Left renal pelvis (tissue), 4 donors: ENCODE measurements at places on chromosomes 3 and 15.

DNA sequence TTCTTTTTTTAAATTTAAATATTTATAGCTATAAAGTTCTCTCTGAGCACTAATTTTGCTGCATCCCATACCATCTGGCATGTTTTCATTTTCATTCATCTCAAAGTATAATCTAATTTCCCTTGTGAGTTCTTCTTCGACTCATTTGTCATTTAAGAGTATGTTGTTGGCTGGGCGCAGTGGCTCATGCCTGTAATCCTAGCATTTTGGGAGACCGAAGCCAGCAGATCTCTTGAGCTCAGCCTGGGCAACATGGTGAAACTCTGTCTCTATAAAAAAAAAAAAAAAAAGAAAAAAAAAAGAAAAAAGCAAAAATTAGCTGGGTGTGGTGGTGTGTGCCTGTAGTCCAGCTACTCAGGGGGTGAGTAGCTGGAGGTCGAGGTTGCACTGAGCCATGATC lies 34.8 kb downstream of the MAP1A start:
- no peak for DNase-seq

- DNase-seq, result no peak
Observed at GRCh38 chr3:71589132-71589531, 5.6 kb upstream of the FOXP1 start.

DNA sequence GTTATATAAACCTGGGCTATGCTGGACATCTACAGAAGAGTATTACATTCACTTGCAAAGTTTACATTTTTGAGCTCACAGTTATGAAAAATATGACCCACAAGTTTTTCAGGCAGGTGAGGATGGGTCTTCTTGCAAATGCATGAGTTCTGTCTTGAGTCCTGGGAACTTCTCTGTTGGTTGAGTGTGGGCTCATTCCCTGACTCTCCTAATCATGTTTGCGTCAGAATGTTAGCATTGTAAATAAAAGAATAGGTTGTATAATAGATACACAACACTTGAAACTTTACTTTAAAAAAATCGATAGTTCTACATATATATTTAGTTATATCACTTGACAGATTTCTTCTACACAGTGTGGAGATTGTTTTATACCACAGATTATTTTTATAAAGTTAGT lies 7.2 kb upstream of the EXOG start:
- no peak for DNase-seq

DNA sequence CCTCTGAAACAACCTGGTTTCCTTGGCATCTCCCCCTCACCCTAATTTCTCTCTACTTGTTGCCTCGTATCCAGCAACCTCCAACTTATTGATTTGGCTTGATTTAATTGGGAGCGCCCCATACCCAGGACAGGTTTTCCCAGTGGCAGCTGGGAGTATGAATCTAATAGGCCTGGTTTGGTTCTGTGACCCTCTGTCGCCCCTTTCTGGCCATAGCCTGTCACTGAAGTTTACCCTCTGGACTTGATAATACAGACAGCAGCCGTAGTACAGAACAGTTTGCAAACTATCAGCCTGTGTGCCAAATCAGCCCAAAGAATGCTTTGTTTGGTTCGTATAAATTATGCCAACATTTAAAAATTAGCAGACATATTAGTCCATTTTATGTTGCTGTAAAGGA lies 525.1 kb upstream of the GOLIM4 start:
- DNase-seq, result no peak

- DNase-seq, result no peak
Observed at GRCh38 chr3:156820692-156821080, 5.5 kb upstream of the LEKR1 start.

- DNase-seq, result no peak
Observed at GRCh38 chr3:9730657-9731205, 804 bp upstream of the BRPF1 start.

DNA sequence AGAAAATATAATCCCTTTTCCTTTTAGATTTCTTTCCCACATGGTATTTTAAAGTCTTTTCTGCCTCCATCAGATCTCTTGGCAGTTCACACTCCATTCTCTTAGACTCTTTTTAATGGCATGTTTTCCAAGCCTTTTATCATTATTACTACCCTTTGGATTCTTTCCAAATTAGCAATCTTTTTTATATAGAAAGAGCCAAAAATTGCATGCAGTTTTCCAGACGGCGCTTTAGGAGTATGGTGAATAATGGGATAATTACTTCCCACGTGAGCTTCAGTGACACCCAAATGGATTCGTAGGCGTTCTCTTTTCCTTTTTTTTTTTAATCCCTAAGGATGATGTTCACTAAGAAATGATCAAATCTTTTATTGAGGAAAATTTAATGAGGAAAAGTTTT lies 354.8 kb upstream of the DNAJC19 start:
- DNase-seq, result no peak

DNA sequence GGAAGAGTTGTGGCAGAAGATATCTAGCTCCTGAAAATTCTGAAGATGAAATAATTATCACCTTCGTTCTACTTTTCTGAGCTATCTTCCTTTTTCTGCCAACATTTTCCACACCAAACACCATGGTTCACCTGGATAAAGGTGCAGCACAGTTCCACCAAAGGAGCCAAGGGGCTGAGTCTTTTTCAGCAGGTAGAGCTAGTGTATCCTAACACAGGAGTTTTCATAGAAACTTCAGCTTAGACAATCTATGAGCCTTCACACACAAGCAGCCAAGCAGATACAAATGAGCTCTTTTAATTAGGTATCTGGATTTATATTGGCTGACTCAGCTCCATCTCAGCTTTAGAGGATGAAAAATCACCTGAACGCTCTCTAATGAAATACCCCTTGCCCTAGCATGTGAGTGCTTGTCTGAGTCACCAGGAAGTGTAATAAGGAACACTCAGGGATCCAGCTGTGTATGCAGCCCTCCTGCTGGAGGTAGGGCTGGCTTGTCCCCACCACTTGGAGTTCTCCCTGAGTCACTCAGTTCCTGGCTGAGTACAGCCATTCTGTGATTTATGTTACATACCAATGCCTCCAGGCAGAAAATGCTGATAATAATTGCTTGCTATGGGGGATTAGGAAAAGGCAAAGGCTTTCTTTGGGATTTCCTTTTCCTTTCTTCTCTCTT lies 385.7 kb downstream of the LSAMP start:
- no peak for DNase-seq

DNA sequence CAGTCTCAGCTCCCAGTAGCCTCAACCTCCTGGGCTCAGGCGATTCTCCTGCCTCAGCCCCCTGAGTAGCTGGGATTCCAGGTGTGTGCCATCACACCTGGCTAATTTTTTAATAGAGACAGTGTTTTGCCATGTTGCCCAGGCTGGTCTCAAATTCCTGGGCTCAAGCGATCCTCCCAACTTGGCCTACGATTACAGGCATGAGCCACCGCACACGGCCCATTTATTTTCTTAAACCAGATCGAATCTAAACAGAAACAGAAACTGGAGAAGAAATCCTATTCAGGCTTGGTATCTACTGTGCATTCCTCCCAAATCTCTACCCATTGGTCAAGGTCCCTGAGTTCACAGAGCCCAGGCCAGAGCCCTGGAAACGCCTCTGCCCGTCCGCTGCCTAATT lies 74.2 kb downstream of the PGPEP1L start:
- DNase-seq, result no peak

DNA sequence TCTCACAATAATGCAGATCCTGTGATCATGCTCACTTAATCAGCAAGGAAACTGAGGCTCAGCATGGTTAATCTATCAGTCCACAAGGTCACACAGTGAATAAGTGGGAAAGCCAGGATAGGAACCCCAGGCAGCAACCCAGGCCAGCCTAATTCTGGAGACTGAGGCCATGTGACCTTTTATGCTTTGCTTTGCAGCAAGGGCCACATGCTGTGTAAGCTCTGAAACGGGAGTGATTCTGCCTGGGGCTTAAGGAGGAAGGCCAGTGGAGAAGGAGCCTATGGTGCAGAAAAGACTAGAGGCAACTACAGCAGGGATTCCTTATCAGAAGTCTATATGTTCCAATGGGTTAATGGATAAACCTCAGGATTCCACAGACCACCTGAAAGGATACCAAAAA lies 157.6 kb upstream of the PPP2R3A start:
- DNase-seq, result no peak

GRCh38 chr15:25684521-25685431 lies 178.4 kb downstream of the ATP10A start:
- DNase-seq, result no peak

- DNase-seq, result no peak
Observed at GRCh38 chr3:110933821-110934426, 137.7 kb upstream of the NECTIN3 start.

GRCh38 chr15:98803228-98804056 lies 155.1 kb downstream of the IGF1R start:
- no peak for DNase-seq

DNA sequence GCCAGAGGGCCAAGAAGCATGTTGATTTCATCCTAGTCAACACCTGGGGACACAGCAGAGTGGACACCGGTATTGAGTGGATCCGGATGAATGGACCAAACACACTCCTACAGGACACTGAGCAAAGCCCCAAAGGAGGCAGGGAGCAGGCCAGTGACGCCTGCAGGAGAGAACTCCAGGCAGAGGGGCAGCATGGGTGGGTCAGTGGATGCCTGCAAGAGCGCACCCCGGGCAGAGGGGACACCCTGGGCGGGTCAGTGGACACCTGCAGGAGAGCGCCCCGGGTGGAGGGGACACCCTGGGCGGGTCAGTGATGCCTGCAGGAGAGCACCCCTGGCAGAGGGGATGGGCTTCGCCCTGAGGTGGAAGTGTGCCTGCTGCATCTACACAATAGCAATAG lies 27.6 kb upstream of the HRH1 start:
- DNase-seq, result no peak

GRCh38 chr3:45597171-45597570 lies 2.6 kb downstream of the LIMD1 start:
- DNase-seq, result no peak

- no peak for DNase-seq
Observed at GRCh38 chr15:77459031-77459430, 38.3 kb downstream of the HMG20A start.

GRCh38 chr3:113034011-113034410 lies 43.2 kb downstream of the GTPBP8 start:
- DNase-seq, result no peak

DNA sequence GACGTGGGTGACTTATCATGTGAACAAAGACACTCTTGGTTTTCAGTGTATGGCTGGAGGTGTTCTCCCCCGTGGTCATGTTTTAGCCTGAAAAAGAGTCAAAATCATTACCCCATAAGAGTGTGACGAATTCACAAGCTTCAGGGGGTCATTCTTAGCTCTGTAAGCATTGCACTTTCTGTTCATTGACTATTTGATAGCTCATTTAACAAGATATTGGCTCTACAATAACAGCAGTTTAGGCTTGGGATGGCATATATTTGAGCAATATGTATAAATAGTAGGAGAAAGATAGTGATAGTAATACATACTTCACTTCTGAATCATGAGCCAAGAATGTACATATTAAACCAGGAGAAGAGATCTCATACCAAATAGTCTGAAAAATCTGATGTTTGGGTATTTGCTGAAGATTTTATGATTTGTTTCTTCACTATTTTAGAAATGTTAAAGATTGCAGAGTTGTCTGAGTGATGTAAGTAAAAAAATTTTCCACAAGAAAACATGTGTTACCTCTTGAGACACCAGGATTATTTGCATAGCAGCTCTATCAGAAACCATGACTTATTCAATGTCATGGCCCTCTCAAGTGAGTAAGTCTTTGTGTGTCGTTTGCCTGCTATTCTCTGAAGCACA lies 996.0 kb downstream of the OTOL1 start:
- DNase-seq, result no peak

GRCh38 chr3:16520241-16520969 lies 6.9 kb upstream of the RFTN1 start:
- no peak for DNase-seq

DNA sequence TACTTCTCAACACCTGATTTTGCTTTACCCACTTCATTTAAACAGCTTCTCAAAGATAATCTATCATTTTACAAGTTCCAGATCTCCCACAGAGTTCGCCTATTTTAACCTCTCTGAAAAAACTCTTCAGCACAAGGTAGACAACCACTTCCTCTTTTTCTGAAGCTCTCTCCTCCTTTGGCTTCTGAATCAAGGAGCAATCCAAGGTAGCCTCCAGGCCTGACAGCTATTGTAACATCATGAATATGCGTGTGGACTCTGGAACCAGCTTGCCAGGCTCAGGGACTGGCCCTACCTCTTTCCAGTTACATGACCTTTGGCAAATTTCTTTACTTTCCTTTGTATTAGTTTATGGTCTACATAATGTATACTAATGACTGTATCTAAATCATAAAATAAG lies 405.9 kb upstream of the ZNF385D start:
- no peak for DNase-seq

- no peak for DNase-seq
Observed at GRCh38 chr15:31448635-31448979, 122.0 kb downstream of the KLF13 start.

- no peak for DNase-seq
Observed at GRCh38 chr3:143633816-143634215, 214.5 kb downstream of the SLC9A9 start.
